ENCODE measurements at places on chromosomes 2 and 18.

DNA sequence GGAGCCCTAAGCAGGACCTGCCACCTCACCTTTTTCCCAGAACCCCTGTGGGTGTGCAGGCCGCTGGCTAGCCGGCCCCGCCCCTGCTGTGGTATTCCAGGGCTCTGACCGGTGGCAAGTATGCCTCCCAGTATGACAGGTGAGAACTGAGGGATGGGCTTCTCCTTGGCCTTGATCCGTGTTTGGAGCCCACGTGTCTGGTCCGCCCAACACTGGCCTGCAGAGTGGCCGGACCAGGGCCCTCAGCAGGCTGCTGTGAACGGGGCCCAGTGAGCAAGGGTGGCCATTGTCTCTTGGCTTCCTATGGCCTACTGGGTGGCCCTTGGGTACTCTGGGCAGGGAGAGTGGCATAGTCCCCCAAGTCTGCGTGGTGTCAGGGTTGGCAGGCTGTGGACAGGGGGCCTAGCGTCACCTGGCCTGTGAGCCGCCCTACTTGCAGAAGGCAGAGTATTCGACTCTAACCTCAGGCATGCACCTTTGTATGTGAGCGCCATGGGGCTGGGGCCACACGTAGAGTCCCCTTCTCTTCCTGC lies 1.8 kb downstream of the RNPEPL1 start:
- DNase-seq, result no peak

DNA sequence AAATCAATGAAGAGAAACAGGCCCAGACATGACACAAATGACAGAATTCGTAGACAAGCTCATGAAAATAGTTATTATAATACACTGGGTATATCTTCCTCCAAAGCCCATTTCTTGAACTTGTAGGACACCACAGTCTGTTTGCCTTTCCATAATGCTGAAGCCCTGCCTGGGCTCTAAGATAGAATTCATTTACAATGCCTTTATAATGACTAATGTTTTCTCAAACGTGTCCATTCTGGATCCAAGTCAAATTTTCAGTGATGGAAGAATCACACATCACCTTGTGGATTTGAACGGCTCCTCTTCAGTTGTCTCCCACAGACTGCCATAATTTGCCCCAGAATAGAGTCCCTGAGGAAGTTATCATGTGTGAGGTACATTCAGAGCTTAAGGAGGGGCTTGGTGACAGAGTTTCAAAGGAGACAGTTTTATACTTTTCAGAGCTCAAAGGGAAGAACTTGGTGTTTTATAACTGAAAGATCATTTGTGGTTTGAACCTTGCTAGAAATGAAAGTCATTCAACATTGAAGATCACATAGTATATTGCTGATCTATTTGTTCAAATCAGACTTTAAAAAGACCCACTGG lies 38.2 kb downstream of the CASP8 start:
- peak; percentile 9 for DNase-seq

DNA sequence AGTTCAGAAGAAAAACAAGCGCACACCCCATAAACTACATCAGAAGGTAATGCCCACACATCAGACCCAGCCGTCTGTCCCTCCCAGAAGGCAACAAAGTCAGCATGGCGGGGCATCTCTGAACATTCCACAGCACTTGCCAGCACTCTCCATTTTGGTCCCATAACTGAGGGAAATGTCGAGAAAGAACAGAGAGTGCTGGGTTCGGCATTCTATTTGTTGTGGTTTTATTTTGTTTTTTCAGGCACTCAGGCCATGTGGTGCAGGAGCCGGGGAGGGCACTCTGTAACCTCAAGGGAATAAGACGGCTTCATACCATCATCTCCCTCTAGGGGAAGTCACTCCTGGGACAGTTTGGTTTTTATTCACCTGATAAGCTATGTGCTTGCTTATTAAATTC lies 156.0 kb downstream of the SEPTIN10 start:
- no peak for DNase-seq

GRCh38 chr2:38535744-38536506 lies 66.8 kb downstream of the HNRNPLL start:
- DNase-seq, result peak; percentile 49
